ENCODE measurements at places on chromosomes 2 and 18.

- DNase-seq: no peak
Measured at GRCh38 chr2:54261537-54261936, 5.5 kb upstream of the TSPYL6 start.

DNA sequence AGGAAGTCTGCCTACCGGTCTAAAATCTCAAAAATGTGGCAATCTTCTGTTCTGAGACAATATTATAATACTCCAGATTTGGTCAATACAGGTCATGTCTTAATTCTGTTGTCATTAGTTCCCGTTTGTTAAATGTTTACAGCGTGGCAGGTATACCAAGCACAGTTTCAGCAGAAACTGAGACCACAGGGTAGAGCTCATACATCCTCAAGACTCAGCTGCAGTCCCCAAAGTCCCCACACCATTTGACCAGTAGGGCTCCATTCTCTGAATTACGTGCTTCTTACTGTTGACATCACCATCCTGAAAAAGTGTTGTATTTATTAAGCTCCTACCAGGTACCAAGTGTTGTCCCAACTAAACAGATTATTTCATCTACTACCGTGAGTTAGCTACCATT, 157.1 kb downstream of the MC4R start:
- DNase-seq: no peak

DNA sequence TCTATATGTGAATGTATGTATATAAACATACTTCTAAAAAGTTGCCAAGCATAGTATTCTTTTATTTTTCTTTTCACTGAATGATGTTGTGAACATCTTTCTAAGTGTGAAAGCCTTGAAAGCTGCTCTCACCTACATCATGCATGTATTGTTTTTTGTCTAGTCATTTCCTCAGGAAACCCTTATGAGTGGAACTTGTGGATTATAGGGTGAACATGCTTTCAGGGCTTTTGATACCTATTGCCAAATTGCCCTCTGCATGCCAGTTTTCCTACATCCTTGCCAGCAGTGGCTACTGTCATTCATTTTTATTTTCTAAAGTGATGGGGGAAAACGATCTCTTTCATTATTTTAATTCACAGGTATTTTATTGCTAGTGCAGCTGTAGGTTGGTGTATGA, 78.3 kb downstream of the ADAM23 start:
- DNase-seq: no peak

DNA sequence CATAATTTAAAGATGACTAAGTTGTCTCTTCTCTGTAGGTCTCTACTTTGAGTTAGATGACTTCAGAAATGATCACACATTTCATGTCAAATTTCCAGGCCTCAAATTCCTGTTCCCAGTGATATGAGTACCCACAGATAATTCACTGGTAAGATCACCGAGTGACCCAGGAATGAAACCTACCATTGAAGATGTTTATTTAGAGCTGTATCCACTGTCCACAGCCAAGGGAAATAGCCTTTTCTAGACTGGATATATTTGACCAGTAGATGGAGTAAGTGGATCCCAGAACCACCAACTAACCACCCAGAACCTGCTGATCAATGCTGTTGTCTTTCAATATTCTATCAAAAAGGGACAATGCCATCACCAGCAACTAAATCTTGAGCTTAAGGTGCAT, 238.8 kb downstream of the SLC8A1 start:
- no peak for DNase-seq

GRCh38 chr2:168661863-168662256, 140.6 kb upstream of the NOSTRIN start:
- no peak for DNase-seq

GRCh38 chr2:160061533-160061932, 882 bp downstream of the PLA2R1 start:
- no peak for DNase-seq

DNA sequence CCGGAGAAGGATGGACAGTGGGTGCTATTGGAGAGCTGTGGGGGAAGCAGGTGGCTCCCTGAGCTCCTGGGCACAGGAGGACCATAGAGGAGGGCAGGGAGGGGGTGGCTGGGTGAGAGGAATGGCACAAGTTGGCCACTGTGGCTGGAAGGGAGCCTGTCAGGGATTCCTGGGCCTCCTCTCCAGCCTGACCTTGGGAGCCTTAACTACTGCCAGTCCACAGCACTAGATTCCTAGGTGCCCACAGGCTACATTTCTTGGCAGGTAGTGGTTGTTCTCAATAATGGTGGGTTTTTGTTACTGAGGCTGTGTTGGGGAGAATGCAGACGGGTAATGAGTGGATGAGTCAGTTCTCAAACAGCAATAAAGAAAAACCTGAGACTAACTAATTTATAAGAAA, 26.0 kb downstream of the EFHD1 start:
- DNase-seq: no peak

DNA sequence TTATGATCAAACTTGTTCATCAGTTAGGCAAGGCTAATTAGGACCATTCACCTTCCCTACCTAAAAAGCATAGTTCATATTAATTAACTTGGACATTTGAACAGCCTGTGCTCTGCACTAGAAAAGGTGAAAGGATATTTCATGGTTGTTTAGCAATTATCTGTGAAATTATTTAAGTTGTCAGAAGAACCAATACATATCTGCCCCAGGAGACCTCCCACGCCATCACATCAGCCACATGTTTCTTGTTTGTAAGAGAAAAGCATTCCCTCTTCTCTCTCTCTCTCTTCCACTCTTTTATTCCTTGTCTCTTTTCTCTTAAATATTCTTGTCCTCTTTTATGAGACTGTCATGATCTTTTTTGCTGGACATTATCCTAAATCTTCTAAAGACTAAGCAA, 282.0 kb upstream of the RND3 start:
- DNase-seq: no peak

DNA sequence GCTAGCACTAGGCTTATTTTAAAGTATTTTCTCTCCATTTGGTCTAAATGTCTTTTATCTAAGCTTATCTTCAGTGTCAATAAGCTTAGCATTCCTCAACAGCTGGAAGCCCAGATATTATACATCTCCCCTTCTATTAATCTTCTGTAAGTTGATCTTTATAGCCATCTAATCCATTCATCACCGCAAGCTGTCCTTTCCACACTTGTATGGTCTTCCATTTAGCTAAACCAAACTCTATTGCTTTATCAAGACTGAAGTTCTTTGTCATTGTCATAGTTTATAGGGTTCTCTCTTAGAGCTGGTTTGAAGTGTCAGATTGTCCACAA, 101.3 kb upstream of the GPR45 start:
- no peak for DNase-seq

GRCh38 chr2:128668946-128669345, 350.3 kb upstream of the HS6ST1 start:
- DNase-seq: no peak
